ENCODE measurements at places on chromosomes 2 and 18.
A peak's percentile ranks its signal among the peaks of the same experiment; 100 is the strongest.

- no peak for DNase-seq
Measured at GRCh38 chr18:79544386-79544963, 135.1 kb upstream of the CTDP1 start.

DNA sequence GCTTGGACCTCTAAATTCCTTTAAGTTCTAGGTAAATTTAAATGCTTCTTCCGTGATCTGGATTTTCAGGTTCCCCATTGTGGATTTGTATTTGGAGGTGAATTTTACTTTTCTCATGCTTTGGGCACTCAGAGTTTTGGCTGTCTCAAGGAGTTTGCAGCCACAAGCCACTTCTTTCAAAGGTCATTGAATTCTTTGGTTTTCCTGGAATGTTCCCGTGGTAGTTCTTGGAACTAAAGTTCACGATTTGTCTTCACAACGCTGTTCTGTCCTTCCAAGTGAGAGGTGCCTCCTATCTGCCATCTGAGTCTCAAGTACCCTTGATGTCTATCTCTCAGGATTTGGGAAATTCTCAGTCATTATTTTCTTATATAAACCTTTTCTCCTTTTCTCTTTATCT lies 1438.7 kb upstream of the ZEB2 start:
- no peak for DNase-seq

DNA sequence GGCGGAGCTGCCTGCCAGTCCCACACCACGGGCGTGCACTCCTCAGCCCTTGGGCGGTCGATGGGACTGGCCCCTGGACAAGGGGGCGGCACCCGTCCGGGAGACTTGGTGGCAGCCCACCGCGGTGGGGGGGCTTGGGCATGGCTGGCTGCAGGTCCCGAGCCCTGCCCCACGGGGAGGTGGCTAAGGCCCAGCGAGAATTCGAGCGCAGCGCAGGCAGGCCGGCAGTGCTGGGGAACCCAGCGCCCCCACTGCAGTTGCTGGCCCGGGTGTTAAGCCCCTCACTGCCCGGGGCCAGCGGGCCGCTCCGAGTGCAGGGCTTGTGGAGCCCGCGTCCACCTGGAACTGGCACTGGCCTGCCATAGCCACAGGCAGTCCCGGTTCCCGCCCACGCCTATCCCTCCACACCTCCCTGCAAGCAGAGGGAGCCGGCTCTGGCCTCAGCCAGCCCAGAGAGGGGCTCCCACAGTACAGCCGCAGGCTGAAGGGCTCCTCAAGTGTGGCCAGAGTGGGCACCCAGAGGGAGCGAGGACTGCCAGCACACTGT lies 742.9 kb upstream of the DDX18 start:
- no peak for DNase-seq

DNA sequence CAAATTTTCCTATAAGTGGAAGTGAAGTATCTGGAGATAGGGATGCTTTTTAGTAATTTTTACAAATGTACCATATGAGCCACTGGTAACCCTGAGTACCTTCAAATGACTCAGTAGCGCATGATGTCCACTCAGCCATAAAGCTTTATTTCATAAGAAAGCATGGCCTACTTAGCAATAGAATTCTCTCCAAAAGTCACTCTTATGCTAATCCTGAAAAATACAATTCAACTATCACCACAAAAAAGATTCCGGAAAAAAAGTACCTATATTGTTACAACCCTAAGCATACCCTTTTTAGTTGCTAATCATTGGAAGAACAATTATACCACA lies 732.2 kb downstream of the SOCS6 start:
- no peak for DNase-seq

DNA sequence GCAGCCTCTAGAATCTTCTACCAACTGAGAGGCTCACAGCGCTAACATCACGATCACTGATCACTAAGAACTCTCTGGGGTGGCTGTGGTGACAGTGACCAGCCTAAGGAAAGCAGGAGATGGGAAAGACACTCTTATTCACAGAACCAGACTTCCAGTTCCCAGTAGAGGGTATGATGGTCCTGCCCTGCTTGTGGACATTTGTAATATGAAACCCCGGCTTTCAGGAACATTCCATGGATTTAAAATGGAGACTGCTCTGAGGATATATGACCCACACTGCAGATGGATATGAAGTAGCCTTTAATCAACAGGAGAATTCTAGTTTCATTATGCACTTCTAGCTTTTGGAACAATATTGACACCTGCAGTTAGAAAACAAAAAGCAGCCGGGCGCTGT lies 131.8 kb downstream of the AFF3 start:
- DNase-seq: no peak

DNA sequence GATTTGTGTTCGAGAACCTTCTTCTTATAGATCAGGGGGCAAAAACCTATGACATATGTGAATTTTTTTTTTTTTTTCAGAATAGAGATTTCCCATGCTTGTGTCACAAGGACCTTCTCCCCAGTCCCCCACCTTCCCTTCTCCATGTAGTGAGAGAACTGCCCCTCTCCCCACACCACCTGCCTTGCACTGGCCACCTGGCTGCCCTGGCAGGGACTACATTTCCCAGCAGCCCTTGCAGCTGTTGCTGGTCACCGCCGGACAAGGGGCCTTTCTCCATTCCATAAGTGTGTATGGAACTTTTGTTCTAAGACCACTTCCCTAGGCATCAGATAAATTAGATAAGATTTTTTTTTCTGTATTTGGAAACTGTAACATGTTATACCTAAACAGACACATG lies 22.2 kb downstream of the MBP start:
- no peak for DNase-seq

DNA sequence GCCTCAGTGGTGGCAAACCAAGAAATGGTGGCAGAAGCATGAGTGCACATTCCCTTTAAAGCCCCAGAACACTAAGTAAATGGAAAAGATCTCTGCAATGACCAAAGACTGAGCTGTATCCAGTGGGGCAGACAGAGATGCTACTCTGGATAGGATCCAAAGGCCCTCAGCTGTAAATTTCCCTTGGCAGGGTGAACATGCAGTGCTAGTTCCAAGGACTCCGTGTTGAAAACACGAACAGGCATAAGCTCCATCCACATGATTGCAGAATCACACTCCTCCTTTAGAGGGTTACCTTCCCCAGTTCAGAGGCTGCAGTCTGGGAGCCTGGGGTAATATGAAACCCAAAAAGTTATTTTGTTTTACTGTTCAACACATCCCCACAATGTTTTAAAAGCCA lies 98.6 kb upstream of the KLF7 start:
- no peak for DNase-seq

- no peak for DNase-seq
Measured at GRCh38 chr18:68284236-68284780, 430.6 kb downstream of the TMX3 start.

GRCh38 chr2:223076573-223076972 lies 24.6 kb downstream of the KCNE4 start:
- no peak for DNase-seq

GRCh38 chr2:127572841-127573240 lies 37.4 kb downstream of the MYO7B start:
- no peak for DNase-seq

DNA sequence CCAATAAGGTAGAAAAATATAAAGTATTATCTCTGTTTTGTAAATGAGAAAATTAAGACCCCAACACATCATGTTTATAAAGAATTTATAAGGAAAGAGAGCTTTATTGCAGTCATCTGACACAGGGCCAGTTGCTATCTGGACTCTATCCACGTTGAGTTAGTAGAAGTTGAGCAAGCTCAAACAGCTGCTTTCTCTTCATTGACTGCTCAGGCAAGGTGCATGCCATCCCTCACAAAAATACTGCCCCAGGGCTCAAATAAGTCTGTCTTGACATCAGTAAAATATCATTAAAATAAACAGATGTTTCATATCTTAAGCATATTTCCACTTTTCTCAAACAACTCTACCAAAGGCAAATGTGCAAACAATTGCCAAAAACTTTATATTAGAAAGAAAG lies 14.8 kb downstream of the COL5A2 start:
- DNase-seq: no peak

DNA sequence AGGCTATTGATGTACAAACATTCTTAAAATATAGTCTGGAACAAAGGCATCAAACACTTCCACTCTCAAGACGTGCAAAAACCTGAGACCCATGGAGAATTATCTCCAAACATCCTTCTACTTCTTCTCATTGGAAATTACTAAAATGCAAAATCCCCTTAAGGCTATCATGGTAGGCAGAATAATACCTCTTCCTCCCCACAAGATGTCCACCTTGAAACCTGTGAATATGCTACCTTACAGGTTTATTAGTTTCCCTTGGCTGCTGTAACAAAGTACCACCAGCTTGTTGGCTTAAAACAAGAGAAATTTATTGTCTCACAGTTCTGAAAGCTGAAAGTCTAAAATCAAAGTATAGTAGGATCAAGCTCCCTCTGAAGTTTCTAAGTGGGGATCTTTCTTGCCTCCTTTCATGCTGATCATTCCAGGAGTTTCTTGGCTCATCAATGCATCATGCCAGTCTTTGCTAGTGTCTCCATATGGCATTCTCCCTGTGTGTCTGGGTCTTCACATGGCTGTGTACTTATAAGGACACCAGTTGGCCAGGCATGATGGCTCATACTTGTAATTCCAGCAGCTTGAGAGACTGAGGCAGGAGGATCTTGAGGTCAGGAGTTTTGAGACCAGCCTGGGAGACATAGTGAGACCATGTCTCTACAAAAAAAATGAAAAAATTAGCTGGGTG lies 163.7 kb upstream of the NCK2 start:
- DNase-seq: no peak

GRCh38 chr18:62245699-62246098 lies 58.6 kb downstream of the RELCH start:
- no peak for DNase-seq

DNA sequence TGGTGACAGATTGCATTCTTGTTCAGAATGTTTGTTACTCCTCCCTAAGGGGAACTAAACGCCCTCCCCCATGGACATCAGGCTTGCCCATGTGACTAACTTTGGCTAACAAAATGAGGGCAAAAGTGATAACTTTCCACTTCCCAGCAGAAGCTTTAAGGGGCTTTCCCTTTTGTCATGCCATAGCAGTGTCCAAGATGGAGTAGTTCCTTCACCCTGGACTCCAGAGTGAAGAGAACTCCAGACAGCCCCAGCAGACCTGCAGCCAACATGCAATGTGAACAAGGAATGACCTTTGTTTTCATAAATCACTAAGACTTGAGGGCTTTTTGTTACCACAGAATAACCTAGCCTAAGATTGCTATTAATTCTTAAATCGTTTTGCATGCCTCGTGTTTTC lies 163.5 kb downstream of the ZEB2 start:
- no peak for DNase-seq

DNA sequence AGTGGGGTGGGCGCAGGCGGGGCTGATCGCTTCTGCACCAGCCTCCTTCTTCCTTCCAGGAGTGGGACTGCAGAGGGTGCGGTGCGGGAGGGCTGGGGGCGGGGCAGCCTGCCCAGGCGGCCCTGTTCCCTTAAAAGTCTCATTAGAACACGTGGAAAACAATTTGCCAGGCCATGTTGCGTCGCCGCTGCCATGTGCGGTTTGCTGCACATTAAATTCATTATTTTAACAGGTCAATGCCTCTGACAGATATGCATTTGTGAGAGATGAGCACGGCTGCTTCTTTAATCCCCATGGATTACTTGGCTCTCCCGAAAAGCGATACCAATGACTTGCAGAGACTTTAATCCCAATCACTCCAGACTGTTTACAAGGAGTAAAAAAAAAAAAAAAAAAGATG lies 139.0 kb downstream of the CELF4 start:
- DNase-seq: no peak

DNA sequence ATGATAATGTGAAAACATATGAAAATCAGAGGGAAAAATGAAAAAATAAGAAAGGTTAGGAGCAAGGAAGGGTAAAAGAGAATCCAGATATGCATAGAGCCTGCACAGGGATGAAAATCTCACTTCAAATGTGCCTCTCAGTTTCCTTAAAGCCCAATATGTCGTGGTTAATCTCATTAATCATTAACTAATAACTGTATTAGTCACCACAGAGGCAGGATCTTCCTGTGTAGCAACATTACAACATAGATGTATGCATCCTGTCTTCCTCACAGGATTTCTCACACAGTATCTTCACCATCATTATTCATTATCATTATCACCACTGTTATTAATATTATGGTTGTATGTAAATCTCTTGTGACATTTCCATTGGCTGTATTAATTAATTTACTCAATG lies 361.2 kb upstream of the SOX11 start:
- DNase-seq: no peak

DNA sequence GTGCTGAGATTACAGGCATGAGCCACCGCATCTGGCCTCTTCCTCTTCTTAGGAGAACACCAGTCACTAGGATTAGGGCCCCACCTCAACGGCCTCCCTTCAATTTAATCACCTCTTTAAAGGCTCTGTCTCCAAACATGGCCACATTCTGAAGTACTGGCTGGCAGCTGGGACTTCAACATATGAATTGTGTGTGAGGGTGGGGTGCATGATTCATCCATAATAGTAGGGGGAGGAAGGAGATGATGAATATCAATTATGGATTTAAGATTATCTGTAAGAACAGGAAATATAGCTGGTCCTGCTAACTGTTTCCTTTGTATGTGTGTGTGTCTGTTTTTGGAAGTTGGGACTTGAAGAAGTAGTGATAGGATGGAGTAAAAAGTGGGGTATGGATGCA lies 14.7 kb upstream of the EPG5 start:
- DNase-seq: no peak

GRCh38 chr2:69765096-69765380 lies 23.1 kb downstream of the ANXA4 start:
- no peak for DNase-seq

DNA sequence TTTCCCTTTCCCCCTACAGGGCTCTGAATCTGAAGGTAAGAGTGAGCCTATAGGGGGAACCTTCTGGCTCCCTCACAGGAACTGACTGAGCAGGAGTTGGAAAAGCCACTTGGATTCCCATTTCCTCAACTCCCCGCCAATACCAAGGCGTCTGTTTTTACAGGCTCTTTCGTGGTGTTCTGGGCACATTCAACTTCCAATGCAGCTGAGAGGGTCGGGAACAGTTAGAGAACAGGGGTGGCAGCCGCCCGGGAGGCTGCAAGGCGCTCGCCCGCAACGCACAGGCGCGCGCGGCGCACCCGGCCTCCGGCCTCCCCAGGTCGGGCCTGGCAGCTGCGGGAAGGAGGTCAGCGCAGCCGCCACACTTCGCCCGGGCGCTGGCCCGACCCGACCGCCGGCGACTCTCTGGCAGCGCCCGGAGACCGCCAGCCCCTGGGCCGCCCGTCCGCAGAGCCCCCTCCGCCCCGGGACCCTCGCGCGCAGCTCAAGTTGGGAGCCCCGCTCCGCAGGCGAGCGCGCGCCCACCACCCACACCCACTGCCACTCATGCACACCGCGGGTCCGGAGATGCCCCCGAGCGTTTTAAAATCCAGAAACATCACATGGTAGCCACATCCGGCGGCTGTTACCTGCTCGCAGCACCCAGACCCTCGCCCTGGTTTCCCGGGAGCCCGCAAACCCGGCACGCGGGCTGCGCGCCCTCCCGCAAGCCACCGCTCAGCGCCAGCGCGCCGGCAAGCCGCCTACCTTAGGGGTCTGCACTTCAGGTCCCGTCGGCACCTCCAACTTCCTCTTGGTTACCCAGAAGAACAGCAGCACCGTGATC lies 816 bp downstream of the GALNT14 start:
- peak; percentile 29 for DNase-seq

DNA sequence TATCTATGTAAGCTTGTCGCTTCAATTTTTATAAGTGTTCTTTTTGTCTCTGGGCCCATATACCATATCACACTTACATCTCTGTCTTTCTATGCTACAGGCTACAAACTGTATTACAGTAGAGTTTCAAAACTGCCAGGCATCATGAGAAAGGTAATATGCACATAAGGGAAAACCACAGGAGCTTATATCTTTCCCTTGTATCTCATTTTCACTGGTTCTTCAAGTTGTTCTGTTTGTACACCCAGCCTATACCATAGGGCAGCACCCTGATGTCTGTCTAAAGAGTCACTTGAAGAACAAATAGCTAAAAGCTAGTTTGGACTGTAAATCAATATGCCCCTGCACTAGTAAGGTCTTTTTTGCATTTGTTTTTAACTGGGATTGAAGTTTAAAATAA lies 366.7 kb downstream of the FIGN start:
- no peak for DNase-seq

Data from activated B cell treated with CpG ODN at 0.5 μM for 24 hours (primary cell).